ENCODE measurements at places on chromosomes 16 and 17.

GRCh38 chr17:79623786-79624717, 13.2 kb upstream of the RBFOX3 start:
- DNase-seq, result no peak

DNA sequence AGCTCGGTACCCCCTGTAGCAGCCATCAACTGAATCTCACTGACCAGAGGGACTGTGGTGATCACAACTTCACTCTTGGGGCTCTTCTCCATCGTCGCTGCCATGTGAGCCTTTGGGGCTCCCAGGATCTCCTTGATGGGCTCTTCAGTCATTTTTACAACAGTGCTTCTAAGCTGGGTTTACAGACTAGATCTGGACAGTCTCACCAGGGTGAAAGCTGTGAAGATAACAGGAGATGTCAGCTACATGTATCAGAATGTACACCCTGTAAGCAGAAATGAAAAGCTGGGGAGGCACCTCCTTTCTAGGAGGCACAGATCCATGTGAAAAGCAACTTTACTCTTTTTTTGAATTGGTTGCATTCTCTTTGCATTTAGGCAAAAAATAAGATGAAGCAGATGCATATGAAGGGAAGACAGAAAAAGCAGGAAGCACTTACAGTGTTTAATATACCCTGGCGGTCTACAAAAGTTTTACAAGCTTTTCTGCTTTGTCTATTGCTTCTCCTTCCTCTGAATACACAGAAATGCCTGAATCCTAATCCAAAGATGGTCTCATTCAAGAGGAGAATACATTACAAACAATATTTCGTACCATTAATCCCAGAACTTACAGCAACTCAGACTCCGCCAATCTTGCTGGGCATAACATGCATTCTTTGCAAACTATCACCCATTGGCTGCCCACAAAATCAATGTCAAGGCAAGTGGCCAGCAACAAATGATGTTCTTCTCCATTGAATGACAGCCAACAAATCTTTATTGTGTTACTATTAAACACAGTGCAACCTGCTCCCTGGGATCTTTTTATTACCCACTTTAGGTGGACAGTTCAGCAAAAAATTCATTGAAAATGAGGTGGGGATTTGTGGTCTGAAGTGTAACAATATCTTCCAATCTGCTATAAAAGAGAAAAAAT, 1.5 kb downstream of the TMEM100 start:
- DNase-seq, result no peak

DNA sequence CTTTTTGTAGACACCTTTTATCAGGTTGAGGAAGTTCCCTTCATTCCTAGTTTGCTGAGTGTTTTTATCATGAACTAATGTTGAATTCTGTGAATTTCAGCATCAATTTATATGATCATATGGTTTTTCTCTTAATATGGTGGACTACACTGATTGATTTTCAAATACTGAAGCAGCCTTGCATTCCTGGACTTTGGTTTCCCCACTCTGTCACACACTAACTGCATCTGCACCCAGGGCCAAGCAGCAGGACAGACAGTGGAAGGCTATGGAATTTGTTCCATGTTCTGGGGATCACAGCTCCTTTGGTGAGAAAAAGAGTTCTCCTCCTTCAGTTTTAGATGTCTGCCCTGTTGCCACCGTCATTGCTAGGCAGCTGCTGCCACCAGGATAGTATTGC, 7.8 kb downstream of the TERF2 start:
- no peak for DNase-seq

GRCh38 chr16:79018650-79019429, 581.7 kb downstream of the MAF start:
- DNase-seq, result no peak

- DNase-seq, result no peak
Measured at GRCh38 chr17:72338847-72339790, 218.3 kb downstream of the SOX9 start.

DNA sequence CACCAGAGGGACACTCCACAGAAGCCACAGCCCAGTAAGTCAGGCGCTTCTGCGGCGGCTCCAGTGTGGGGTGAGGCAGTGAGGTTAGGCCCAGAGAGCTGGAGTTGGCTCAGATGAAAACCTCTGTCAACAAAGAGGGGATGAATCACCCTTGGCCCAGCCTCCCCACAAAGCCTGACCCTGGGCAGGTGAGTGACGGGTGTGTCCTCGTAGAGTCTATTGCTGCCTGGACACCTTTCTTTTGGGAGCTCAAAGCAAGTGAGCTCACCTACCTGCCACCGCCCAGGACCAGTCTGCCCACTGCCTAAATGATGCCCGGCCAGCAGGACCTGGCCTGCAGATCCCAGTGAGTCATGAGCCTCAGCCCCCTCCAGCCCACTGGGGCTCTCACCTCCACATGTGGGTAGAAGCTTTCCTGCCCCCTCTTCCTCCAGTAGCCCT, 24.9 kb upstream of the DBNDD1 start:
- no peak for DNase-seq

GRCh38 chr17:47266782-47267181, 13.2 kb downstream of the ITGB3 start:
- no peak for DNase-seq

DNA sequence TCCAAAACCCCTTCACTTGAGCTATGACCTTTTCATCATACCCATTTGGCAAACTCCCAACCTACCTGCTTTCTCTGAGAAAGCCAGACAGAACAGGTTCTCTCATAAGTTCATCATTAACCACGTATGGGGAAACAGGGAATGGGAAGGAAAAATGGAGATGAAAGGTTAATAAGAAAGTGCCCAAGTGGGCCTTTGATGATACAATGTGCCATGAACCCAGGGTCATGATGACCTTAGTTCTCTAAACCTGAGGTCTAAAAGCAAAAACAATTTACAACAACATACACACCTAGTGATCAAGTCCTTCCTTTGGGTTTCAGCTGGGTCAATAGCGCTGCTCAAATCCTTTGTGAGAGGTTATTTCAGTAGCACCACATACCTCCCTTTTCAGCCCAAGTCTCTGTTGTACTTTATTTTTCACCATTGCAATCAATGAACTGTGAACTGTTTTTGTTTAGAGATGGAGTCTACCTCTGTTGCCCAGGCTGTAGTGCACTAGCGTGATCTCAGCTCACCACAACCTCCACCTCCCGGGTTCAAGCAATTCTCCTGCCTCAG, 14.5 kb upstream of the RANGRF start:
- DNase-seq, result no peak

- DNase-seq, result no peak
Measured at GRCh38 chr17:56773124-56773523, 60.6 kb downstream of the C17orf67 start.

DNA sequence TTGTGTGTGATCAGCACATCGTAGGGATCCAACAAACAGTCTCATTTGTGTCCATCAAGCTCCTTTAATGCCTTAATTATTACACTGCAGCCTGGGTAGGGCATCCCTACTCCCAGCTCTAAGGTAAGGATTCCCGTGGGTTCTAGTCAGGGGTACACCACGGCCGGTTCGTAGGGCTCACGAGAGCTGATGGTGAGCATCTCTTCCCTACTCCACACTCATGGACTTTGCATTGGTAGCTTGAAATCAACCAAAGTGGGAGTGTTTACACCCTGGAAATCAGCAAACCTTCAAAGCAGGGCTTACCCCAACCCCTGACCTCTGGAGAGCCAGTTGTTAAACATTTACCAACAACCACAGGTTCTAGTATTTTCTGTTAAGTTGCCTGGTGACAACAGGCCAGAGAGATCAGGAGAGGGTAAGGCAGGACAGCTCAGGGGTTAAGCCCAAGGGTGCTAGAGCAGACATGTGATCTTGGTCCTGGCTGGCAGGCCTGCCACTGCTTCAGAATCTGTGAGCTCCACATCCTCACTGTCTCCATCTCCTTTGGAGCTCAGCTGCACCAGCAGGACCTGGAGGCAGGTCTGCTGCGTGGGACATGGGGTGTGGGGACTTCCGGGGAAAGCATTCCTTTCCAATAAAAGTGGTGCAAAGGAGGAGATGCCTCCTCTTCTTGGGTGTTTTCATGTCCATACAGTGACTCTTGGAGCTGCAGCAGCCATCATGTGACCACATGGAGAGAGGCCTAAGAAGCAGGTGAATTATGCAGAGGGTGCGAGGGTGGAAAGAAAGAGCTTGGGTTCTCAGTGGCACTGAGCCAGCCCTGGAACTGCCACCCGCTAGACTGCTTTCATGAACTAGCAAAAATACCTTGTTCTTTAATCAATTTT, 36.1 kb upstream of the ZCCHC14 start:
- no peak for DNase-seq

DNA sequence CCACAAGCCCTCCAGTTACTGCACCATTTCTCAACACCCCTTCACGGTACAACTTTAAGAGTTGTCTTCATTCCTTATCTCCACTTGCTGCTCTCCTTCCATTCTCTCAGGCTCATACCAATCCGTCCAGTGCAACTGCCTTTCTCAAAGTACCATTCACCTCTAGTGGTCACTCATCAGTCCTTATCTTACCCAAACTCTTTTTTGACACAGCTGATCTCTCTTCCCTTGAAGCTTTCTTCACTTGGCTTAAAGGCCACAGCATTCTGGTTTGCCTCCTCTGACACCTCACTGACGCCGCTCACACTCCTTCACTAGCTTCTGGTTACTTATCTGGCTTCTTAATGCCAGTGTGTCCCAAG, 24.9 kb downstream of the UBE2G1 start:
- no peak for DNase-seq

- no peak for DNase-seq
Measured at GRCh38 chr17:5264893-5265292, 17.2 kb upstream of the RABEP1 start.

DNA sequence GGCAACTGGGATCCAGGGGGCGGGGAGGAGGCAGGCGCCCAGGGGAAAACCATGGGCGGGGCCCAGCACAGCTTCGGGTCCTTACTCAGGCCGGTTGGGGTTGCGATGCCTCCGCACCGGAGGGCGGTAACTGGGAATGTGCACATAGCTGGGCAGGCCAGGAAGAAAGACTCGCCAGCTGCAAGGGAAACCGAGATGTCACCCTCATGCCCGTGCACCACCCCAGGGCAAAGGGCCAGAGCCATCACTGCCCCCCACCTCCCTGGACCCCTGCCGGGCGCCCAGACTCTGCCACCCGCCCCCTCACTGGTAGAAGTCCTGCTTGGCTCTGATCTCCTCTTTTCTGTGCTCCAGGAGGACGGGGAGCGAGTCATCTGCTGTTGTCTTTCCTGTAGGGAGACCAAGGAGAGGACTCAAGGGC, 6.7 kb downstream of the ALOX12B start:
- no peak for DNase-seq

GRCh38 chr16:2149630-2150417, 1.4 kb downstream of the RAB26 start:
- no peak for DNase-seq

DNA sequence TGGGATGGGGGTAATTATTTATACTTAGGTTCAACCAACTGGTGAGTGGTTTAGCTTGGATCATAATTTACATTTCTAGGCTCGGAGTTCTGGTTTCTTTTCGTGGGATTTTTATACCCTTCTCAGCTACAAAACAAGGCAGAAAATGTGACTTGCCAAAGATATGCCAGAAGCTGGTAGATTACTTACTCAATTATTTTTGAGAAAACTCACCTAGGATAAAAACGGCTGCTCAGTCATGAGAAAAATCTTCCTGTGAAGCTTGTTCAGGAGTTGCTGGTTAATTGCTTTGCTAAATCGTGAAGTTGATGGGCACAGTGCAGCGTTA, 1.1 kb downstream of the NDEL1 start:
- no peak for DNase-seq

Measured in CD4-positive, alpha-beta T cell treated with Interleukin-15 for 4 hours (primary cell).